Caco-2 (cell line): ENCODE measurements at places on chromosomes 3 and 15. TPM values are rescaled to one million over a fixed set of nuclear protein-coding genes. Genes with fewer than 3 reads are reported as not detected.
A peak's percentile ranks its signal among the peaks of the same experiment; 100 is the strongest.

The P2RY14 gene
- not detected in 2 replicates for total RNA-seq

- H3K4me1 ChIP-seq: no peaks in the 10 kb centered on the region
- no peak for DNase-seq
- no peaks in the 10 kb centered on the region for H3K36me3 ChIP-seq
- no peaks in the 10 kb centered on the region for H3K27me3 ChIP-seq
- no peak overlapping the region for H3K4me3 ChIP-seq
- no peak overlapping the region for H3K27ac ChIP-seq
Measured at GRCh38 chr3:47313341-47314055, 30.8 kb downstream of the KLHL18 start.

- H3K27ac ChIP-seq: no peak overlapping the region
- H3K27me3 ChIP-seq: no peaks in the 10 kb centered on the region
- H3K4me1 ChIP-seq: no peaks in the 10 kb centered on the region
Measured at GRCh38 chr15:78313383-78313782, 14.0 kb upstream of the SKIC8 start.

GRCh38 chr3:31962801-31963205, 18.3 kb downstream of the OSBPL10 start:
- H3K4me3 ChIP-seq: no peak overlapping the region
- no peak for DNase-seq
- H3K36me3 ChIP-seq: no peaks in the 10 kb centered on the region
- H3K27me3 ChIP-seq: no peaks in the 10 kb centered on the region
- H3K4me1 ChIP-seq: peaks cover 51% of the 10 kb centered on the region

DNA sequence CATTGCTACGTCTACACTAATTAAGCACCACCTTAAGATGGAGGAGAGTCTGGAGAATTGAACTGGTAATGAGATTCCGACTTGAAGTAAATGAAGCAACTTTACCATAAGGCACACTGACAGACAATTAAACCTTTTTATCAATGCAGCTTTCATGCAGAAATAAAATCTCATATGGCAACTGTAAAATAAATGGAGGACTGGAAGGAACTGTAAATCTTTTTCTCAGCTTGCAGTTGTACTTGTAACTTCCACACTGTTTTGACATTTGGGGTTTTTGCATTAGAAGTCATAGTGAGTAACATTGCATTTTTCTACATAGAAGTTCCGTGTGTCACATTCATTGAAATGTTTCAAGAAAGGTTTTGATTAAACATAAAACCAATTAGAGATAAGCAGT, 705.3 kb downstream of the NLGN1 start:
- H3K4me3 ChIP-seq: no peak overlapping the region
- no peaks in the 10 kb centered on the region for H3K4me1 ChIP-seq
- DNase-seq: no peak
- no peaks in the 10 kb centered on the region for H3K36me3 ChIP-seq
- no peak overlapping the region for H3K27ac ChIP-seq

DNA sequence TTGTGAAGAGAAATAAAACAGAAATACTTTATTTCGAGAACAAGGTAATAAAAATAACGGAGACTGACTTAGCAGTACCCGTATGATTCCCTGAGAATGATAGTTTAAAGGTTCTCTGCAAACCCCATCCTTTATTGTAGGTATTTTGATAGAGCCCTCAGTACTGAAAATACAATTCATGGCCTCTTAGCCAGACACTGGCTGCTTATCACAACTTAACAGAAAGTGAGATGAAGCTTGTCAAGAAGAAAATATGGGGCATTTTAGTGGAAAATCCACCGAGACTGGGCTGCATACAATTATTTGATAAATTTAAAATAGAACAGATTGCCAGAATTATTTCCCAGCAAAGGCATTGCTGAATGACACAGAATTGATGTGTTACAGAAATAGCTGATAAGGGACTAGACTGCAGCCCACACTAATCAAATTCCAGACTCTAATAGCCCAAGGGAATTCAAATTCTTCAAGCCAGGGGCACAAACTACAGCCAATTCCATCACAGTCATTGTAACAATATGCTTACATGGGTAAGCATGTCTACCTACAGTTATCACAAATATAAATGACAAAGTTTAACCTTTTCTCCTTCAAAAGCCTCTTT, 521.9 kb downstream of the PLOD2 start:
- H3K27ac ChIP-seq: no peak overlapping the region
- no peaks in the 10 kb centered on the region for H3K4me1 ChIP-seq
- no peak for DNase-seq
- no peaks in the 10 kb centered on the region for H3K36me3 ChIP-seq

GRCh38 chr15:52735231-52736089, 54.7 kb downstream of the ONECUT1 start:
- H3K4me3 ChIP-seq: no peak overlapping the region
- DNase-seq: peak; percentile 83
- H3K27me3 ChIP-seq: no peaks in the 10 kb centered on the region
- no peak overlapping the region for H3K27ac ChIP-seq

- DNase-seq: no peak
- no peaks in the 10 kb centered on the region for H3K4me1 ChIP-seq
- H3K27ac ChIP-seq: no peak overlapping the region
- H3K27me3 ChIP-seq: no peaks in the 10 kb centered on the region; the same call in 1 of the 2 replicates
Measured at GRCh38 chr3:54871867-54872266, 56.0 kb downstream of the LRTM1 start.

GRCh38 chr3:54780336-54780735, 147.5 kb downstream of the LRTM1 start:
- no peaks in the 10 kb centered on the region for H3K4me1 ChIP-seq
- no peaks in the 10 kb centered on the region for H3K27me3 ChIP-seq
- no peaks in the 10 kb centered on the region for H3K36me3 ChIP-seq

DNA sequence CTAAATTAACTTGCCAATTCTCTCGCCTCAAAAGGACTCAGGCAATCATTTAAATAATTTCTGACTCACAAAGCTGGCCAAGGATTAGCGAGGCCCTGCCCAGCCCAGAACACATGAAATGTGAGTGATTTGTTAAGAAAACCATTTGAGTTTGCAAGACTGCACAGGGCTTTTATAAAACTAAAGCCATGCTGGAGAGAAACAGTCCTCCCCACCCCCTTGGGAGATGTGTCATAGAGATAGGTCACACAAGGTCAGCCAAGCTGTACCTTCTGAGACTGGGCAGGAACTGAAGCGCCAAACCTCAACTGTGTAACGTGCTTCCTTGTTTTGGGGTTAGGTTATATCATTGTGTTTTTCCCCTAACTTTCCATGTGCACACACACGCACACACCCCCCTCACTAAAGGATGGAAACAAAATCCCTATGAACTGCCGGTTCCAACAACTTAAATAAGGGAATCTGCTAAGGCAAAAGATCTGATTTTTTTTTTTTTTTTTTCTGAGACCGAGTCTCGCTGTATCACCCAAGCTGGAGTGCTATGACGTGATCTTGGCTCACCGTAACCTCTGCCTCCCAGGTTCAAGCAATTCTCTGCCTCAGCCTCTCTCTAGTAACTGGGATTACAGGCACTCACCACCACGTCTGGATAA, 8.1 kb downstream of the SPATA12 start:
- H3K36me3 ChIP-seq: no peaks in the 10 kb centered on the region
- no peaks in the 10 kb centered on the region for H3K4me1 ChIP-seq
- H3K27me3 ChIP-seq: no peaks in the 10 kb centered on the region
- no peak overlapping the region for H3K4me3 ChIP-seq
- H3K27ac ChIP-seq: no peak overlapping the region
- no peak for DNase-seq

The ARNT2 gene
- total RNA-seq: 0.07 and 0.23 TPM in 2 replicates

- no peak overlapping the region for H3K27ac ChIP-seq
- H3K27me3 ChIP-seq: no peaks in the 10 kb centered on the region; the same call in 1 of the 2 replicates
- H3K36me3 ChIP-seq: no peaks in the 10 kb centered on the region
- peak; percentile 8 for DNase-seq
- H3K4me1 ChIP-seq: no peaks in the 10 kb centered on the region
Measured at GRCh38 chr3:24550588-24550987, 55.9 kb upstream of the THRB start.

DNA sequence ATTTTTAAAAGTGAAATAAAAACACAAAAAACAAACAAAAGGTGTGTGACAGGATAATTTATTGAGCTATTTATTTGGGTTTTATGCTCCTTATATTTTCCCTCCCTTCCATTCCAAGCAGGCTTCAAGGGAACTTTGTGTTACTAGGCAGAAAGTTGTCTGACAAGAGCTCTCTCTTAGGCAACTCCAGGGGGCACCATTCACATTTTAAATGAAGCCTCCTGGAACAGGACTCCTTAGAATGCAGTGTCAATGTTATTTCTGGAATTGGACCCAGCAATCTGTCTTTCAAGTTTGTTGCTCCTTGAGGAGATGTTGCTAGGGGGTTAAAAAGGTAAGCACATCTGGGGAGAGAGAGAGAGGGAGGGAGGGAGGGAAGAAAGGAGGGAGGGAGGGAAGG, 5.4 kb upstream of the RFX7 start:
- H3K36me3 ChIP-seq: no peaks in the 10 kb centered on the region
- no peak overlapping the region for H3K4me3 ChIP-seq

- no peaks in the 10 kb centered on the region for H3K4me1 ChIP-seq
- no peak for DNase-seq
- no peak overlapping the region for H3K4me3 ChIP-seq
- no peaks in the 10 kb centered on the region for H3K27me3 ChIP-seq
Measured at GRCh38 chr15:86988033-86988432, 908.4 kb downstream of the AGBL1 start.

GRCh38 chr3:11136830-11137626, 17.3 kb upstream of the HRH1 start:
- DNase-seq: peak; percentile 61
- no peaks in the 10 kb centered on the region for H3K36me3 ChIP-seq
- H3K4me1 ChIP-seq: no peaks in the 10 kb centered on the region; the same call in 1 of the 2 replicates
- no peaks in the 10 kb centered on the region for H3K27me3 ChIP-seq

GRCh38 chr3:119346076-119346496, 51.9 kb downstream of the ARHGAP31 start:
- peaks cover 35% of the 10 kb centered on the region for H3K4me1 ChIP-seq
- peak; percentile 14 for DNase-seq
- no peaks in the 10 kb centered on the region for H3K36me3 ChIP-seq
- H3K27ac ChIP-seq: no peak overlapping the region

DNA sequence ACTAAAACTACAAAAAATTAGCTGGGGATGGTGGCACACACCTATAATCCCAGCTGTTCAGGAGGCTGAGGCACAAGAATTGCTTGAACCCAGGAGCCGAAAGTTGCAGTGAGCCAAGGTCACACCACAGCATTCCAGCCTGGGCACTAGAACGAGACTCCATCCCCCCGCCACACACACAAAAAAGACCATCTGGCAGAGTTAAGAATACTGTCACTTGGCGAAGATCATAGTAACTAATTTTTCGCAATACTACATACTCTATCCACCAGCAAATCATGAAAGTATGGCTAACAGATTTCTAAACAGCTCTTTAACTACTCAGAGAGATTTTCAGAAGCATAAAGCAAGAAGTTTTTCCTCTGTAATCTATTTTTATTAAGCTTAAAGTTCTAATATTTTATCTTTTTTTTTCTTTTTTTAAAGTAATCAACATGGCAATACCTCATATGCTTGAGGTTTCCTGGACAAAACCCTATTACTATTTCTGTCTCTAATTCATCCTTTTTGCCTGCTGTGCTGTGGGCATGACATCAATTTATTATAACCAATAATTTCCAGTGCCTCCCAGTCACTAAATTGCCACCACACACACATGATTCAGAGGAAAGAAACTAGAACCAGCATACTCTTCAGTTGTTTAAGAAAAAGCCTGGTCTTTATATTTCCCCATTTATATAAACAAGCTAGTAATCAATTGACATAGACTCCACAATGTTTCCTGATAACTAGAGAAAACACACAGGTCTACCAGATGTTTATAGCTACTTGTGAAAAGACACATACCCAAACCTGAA, 46.9 kb downstream of the CHSY1 start:
- H3K4me3 ChIP-seq: no peak overlapping the region
- no peaks in the 10 kb centered on the region; the same call in 1 of the 2 replicates for H3K36me3 ChIP-seq
- no peak overlapping the region for H3K27ac ChIP-seq
- H3K27me3 ChIP-seq: no peaks in the 10 kb centered on the region

- DNase-seq: no peak
- H3K27ac ChIP-seq: no peak overlapping the region
- no peak overlapping the region for H3K4me3 ChIP-seq
- peaks cover 20% of the 10 kb centered on the region for H3K4me1 ChIP-seq
- H3K36me3 ChIP-seq: no peaks in the 10 kb centered on the region
Measured at GRCh38 chr3:130900959-130901358, 7.1 kb downstream of the ATP2C1 start.

The SLC6A1 gene
- total RNA-seq: not detected in 2 replicates

GRCh38 chr15:40413036-40413435, 7.4 kb downstream of the IVD start:
- H3K27ac ChIP-seq: no peak overlapping the region
- DNase-seq: no peak
- no peaks in the 10 kb centered on the region for H3K4me1 ChIP-seq
- no peaks in the 10 kb centered on the region for H3K27me3 ChIP-seq
- no peak overlapping the region for H3K4me3 ChIP-seq

The PLCH1 gene
- 2.8 and 3.1 TPM in 2 replicates for total RNA-seq

GRCh38 chr3:185087419-185087818, 65.4 kb downstream of the C3orf70 start:
- H3K27ac ChIP-seq: no peak overlapping the region
- DNase-seq: no peak
- no peaks in the 10 kb centered on the region for H3K27me3 ChIP-seq
- no peaks in the 10 kb centered on the region for H3K36me3 ChIP-seq
- no peak overlapping the region for H3K4me3 ChIP-seq

DNA sequence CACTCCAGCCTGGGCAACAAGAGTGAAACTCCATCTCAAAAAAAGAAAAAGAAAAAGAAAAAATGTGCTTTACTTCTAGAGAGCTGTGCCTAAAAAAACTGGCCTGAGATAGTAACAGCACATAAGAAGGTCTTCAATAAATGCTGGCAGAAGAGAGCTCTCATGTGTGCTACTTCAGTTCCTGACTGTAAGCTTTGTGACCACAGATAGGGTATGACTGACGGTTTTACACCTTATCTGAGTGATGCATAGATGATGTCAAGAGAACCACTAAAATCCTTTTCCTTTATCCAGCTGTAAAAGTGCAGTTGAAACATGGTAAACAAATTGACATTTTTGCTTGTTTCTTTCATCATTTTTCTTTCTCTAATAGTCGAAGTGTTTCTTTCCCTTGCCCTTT, 127.9 kb downstream of the C3orf70 start:
- H3K36me3 ChIP-seq: no peaks in the 10 kb centered on the region
- H3K27me3 ChIP-seq: no peaks in the 10 kb centered on the region
- no peak overlapping the region for H3K27ac ChIP-seq

- no peak for DNase-seq
- H3K4me1 ChIP-seq: no peaks in the 10 kb centered on the region
- H3K27me3 ChIP-seq: no peaks in the 10 kb centered on the region
- no peak overlapping the region for H3K4me3 ChIP-seq
Measured at GRCh38 chr15:81021321-81021720, 20.6 kb downstream of the TLNRD1 start.

DNA sequence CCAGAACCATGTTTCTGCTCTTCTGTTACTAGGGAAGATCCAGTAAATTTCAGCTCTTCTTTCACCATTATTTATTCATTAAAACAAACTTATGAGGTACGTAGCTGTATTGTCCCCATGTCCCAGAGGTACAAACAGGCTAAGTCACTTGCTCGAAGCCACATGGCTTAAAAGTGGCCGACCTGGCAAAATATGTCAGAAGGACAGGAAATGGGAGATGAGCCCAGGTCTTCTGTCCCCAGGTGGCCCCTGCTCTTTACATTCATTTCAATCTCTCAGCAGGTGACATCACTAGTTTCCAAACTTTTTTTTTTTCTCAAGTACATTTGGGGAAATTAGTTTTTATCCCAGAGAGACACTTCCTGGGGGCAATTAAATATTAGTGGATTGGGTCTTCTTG, 34.1 kb upstream of the LPP start:
- H3K36me3 ChIP-seq: no peaks in the 10 kb centered on the region
- peaks cover 39% of the 10 kb centered on the region for H3K4me1 ChIP-seq
- DNase-seq: no peak
- H3K4me3 ChIP-seq: no peak overlapping the region
- H3K27ac ChIP-seq: no peak overlapping the region

- peak overlapping the region; percentile 79 for H3K27ac ChIP-seq
- no peak for DNase-seq
- H3K4me1 ChIP-seq: peaks cover 75% of the 10 kb centered on the region
- no peaks in the 10 kb centered on the region for H3K27me3 ChIP-seq
Measured at GRCh38 chr15:59274126-59274970, 67.7 kb downstream of the LDHAL6B start.
